ENCODE measurements at places on chromosomes 6 and 20.

- DNase-seq = peak; percentile 16
Measured at GRCh38 chr6:104887350-104887749, 27.6 kb upstream of the HACE1 start.

DNA sequence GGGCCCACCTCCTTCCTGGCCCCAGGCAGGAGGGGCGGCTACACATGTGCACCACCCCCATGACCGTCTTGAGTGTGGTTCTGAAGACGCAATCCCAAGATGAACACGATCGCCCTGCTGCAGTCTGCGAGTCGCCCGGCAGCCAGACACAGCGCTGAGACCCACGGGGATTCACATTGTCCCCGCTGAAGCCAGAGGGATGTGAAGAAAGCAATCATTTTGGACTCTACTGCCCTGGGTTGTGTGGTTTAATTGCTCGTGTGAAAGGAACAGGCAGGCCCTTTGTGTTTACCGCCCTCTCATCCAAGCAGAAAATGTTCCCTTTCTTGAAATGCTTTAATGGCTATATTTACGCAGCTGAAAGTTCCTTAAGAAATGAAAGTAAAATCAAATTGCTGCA is 279.5 kb downstream of the TAF4 start:
- no peak for DNase-seq

GRCh38 chr6:163782436-163783003 is 368.0 kb downstream of the QKI start:
- DNase-seq = no peak

DNA sequence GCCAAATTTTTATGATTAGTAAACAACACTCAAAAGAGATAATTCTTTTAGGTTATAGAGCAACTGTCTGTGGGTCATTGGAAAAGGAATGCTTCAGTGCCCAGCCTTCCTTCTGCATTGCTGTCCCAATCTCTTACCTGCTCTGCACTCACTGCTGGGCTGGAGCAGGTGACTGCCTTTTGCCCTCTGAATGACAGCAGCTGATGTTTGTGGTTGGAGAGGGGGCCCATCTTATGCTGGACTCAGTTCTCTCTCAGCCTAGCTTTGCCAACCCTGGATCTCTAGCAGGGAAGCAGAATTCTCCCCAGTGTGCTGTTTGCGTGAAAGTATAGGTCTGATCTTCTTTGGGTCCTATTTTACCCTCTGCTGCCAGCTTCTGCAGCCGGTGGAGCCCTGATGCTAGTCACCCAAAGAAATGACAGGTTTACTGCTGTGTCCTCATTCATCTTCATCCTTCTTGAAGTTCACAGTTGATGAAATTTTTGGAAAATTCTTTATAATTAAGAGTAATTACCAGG is 193.5 kb downstream of the ARID1B start:
- no peak for DNase-seq

- no peak for DNase-seq
Measured at GRCh38 chr6:151300267-151300991, 60.7 kb downstream of the AKAP12 start.

DNA sequence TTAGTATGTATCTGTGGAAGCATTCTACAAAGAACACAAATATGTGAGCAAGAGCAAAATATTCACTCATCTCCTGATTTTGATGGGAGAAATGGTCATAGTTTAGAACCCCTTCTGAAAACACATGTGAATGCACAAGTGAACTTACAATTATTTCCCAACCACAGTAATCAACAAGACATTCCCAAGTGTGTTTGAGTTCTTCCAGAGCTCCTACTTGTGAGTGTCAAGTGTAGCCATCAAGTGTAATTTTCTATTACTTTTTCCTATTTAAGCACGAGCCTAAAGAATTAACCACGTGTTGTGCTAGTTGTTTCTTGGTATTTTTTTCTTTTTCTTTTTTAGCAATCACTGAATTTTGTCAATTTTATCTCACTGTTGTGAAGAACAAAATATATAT is 402.3 kb downstream of the NKAIN2 start:
- no peak for DNase-seq

DNA sequence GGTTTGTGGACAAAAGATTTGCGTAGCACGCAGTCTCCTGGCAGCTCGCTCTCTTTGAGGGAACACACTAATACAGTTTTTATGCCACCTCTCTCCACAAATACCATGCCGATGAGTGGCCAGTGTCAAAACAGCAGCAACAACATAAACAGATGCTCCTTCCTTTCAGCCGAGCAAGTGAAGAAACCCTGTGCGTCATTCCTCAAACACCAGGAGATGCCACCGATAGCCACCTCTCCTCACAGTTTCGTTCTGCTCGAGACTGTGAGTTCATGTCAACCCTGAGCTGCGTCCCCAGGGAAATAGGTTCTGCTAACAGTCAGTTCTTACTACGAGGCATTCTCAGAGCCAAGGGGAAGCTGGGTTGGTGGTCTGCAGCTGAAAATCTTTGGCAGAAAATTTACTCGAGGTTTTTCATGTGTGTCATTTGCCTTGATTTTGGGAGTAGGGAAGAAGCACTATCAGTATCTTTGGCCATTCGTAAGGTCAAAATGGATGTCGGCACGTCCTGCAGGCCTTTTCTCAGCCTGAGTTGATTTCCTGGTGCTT is 59.9 kb downstream of the EYA2 start:
- DNase-seq = peak; percentile 97

GRCh38 chr20:50110141-50111047 is 2.6 kb downstream of the UBE2V1 start:
- DNase-seq = peak; percentile 35

- no peak for DNase-seq
Measured at GRCh38 chr6:24985323-24985722, 49.6 kb upstream of the RIPOR2 start.

- no peak for DNase-seq
Measured at GRCh38 chr6:16903470-16903869, 142.2 kb upstream of the ATXN1 start.

DNA sequence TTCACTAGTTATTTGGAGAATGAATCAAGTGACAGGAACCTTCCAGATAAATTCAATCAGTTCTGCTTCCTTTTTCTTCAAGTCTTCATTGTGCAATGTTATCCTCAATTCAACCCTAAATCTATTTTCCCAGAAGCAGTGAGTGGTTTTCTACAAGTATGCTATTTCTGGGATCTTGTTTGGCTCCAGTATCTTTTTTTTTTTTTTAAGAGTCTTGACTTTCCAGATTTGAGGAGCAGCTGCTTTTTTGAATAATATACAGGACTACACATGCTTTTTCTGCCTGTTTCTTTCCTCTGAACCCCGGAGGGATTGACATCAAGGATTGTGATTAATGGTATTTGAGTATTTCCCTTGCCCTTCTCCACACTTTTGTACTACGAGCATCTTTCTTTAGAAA is 339.2 kb upstream of the JAG1 start:
- DNase-seq = no peak

- DNase-seq = peak; percentile 28
Measured at GRCh38 chr6:1930356-1930755, 315.0 kb downstream of the GMDS start.

- no peak for DNase-seq
Measured at GRCh38 chr6:124991764-124992295, 29.6 kb downstream of the RNF217 start.

DNA sequence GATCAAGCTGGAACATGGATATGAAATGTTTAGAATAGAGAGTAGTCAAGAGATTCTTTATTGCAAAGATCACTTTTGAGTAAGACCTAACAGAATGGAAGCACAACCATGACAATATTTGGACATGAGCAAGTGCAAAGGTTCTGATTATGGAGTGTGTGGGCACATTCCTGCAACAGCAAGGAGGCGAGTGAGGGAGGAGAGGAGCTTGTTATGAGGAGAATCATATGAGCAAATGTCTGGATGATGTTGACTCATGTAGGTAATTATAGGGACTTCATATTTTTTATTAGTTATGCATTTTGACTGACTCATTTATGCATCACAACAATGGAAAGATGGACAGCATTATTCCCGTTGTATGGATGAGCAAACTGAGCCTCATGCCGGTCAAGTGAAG is 100.8 kb upstream of the SLC35B3 start:
- no peak for DNase-seq

GRCh38 chr6:129491436-129491835 is 218.5 kb downstream of the ARHGAP18 start:
- no peak for DNase-seq

DNA sequence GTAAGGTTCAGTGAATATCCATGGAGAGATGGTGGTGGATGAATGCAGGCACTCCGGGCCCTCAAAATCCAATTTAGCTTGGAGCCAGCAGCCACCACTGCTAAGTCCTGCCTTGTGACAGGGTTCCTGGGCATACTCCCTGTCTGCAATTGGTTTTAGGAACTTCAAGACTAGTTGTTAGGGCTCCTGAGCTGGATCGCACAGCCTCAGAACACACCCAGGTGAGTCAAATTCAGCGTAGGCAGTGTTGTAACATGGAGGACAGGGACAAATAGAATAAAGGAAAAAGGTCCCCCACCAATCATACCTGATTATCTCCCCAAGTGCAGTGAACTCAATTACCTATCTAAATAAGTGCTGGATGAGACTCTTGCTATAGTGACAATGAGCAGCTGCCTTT is 74.6 kb downstream of the PERP start:
- no peak for DNase-seq

GRCh38 chr20:35871259-35871771 is 83.0 kb downstream of the SCAND1 start:
- no peak for DNase-seq

GRCh38 chr6:83609248-83609647 is 96.9 kb downstream of the PRSS35 start:
- DNase-seq = no peak

- no peak for DNase-seq
Measured at GRCh38 chr6:14147891-14148290, 30.3 kb downstream of the CD83 start.

- DNase-seq = peak; percentile 78
Measured at GRCh38 chr20:32474967-32475811, 109.9 kb downstream of the NOL4L start.

DNA sequence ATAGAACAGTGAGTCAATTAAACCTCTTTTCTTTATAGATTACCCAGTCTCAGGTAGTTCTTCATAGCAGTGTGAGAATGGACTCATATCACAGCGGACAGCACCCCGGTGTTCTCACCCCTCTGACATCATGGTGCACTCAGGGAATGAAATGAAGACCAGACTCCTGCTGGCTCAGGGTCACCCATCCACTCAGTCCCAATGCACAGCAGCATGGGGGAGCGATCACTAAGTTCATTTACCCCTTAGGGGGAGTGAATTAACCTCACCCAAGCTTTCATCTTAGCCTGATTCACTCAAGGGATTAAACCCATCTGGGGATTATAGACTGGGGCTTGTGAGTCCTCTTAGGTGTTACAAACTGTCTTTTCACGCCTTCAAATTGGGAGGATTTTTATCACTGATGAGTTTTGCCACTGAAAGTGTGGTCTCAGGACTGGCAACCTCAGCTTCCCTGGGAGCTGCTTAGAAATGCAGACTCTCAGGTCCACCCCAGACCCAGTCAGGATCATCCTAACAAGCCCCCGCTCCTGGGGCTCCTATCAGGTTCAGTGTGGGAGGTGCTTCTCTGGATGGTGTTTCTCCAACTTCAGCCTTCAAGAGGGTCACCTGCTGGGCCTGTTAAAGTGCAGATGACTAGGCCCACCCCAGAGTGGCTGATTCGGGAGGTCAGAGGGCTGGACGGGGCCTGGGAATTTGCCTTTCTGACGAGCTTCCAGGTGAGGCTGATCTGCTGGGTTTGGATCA is 44.3 kb upstream of the FRMD1 start:
- no peak for DNase-seq

GRCh38 chr20:33883164-33883563 is 72.0 kb downstream of the CHMP4B start:
- DNase-seq = no peak

- DNase-seq = peak; percentile 43
Measured at GRCh38 chr6:49409951-49410542, 53.0 kb downstream of the MMUT start.

GRCh38 chr6:33915134-33915533 is 111.3 kb upstream of the MLN start:
- DNase-seq = no peak

DNA sequence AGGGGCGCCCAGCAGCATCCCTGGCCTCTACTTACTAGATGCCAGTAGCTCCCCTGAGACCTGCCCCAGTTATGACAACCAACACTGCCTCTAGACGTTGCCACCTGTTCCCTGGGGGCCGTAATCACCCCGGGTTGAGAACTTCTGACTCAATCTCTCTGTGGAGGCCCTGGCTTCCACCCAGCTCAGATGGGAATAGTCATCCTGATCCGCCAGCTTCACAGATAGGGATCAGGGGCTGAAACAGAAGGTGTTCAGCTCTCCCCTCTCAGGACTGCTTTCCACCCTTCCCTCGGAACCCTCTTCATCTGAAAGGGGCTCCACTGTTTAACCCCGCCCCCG is 3.3 kb downstream of the CAPN11 start:
- DNase-seq = no peak

- DNase-seq = no peak
Measured at GRCh38 chr6:111662072-111662793, 56.6 kb upstream of the TRAF3IP2 start.

DNA sequence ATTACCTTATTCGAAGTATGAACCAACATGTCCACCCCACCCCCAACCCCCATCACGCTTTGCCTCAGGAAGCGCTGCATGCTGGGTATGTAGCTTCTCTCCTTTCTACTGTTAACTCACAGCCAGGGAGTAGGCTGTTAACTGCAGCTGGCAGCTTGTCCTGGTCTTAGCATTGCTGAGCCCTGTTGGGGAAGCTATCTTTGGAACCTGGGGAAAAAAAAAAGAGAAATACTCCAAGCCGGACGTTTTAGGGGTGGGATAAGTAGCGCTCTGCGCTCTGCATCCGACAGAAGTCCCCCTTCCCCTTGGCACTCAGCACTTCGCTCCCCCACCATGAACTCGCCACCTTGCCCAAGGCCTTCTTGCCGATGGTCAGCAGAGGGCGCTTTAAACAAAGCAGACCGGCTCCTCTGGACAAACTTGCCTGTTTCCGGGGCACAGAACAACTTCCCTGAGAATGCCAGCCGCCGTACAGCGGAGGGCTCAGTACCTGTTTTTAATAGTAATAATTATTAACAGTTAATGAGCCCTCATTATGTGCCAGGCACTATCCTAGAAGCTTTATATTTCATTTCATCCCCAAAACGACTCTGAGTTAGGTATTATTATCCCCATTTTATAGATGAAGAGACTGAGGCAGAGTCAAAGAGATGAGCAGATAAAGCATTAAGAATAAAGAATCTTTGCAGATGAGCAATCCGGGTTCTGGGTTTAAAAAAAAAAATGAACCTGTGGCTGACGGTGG is 35.2 kb upstream of the MDFI start:
- peak; percentile 80 for DNase-seq

Data from astrocyte of the cerebellum (primary cell).